ENCODE measurements at places on chromosomes 2 and 18.
A peak's percentile ranks its signal among the peaks of the same experiment; 100 is the strongest.

DNA sequence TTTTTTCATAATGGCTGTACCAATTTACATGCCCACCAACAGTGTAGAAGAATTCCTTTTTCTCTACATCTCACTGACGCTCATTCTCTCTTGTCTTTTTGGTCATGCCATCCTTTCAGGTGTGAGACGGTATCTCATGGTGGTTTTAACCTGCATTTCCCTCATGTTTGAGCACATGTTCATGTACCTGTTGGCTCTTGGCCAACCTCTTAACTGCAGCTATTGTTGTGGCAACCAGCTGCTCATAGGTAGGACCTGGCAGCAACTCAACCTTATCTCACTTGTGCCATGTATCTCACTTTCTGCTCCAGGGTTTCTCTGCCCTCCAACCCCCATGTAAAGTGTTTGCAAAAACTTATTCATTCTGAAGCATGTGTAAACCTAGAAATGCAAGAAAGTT is 167.5 kb downstream of the UPP2 start:
- DNase-seq: no peak

DNA sequence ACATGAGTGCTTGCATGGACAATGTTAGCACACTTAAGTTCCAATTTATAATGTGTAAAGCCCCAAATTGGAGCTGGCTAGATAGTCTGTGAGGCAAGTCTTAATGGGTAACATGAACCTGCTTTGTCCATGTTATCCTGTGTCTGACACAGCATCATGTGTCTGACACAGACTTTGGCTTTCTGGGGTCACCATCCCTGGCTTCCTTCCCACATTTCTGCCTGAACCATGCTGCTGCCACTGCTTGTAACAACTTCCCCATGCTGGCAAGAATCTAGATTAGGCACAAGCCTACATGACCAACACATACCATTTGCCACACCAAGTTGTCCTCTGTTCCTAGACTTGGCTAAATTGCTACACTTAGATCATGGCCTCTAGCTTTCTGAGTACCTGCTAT is 49.8 kb upstream of the ZBTB7C start:
- no peak for DNase-seq

DNA sequence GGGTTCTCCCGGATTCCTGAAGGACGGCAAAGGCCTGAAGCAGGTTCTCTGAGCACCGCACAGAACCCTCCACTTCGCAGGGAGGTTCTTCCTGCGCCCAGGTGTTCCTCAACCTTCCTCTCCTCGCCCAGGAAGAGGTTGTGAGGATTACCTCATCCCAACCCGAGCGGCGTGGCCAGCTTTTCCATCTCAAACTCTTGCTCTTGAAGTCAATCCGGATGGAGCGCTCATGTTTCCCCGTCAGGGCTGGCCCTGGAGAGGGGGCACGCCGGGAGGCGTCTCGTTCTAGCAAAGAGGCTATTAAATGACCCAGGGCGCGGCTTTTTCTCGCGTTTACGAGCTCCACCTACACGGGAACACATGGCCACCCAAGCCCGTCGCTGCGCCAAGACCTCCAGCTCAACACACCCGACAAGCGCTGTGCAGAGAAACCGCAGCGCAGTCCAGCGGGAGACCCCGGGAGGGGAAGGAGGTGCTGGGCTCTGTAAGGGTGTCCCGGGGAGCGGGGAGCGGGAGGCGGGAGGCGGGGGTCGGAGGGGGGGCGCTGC is 540 bp upstream of the RAB10 start:
- DNase-seq: no peak

DNA sequence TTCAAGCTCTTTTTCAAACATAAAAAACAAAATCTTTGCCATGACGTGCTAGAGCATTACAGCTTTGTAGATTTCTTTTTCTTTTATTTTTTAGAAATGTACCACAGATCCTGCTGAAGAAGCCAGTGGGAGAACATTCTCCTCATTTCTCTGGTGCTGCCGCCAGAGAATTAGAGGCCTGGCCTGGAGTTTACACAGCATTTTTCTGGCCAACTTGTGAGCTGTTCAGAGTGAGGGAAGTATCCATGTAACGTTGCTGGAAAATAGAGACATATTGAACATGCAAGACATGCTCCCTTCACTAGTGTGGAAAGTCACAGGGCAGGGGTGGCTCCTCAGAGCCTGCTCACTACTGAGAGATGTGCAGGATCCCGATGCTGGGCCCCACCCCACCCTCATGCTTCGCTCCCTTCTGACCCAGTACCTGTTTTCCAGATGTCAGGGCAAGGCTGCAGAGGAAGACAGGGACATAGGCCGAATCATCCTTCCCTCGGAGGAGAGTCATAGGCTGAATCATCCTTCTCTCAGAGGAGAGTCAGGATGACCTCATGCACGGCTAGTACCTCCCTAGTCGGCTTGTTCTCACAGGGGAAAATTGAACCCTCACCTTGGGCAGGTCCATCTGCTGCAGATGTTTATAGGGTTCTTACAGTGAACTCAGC is 298.5 kb downstream of the INSIG2 start:
- DNase-seq: peak; percentile 70

- DNase-seq: no peak
These were observed 159.3 kb downstream of the SCG2 start for GRCh38 chr2:223442847-223443246.

DNA sequence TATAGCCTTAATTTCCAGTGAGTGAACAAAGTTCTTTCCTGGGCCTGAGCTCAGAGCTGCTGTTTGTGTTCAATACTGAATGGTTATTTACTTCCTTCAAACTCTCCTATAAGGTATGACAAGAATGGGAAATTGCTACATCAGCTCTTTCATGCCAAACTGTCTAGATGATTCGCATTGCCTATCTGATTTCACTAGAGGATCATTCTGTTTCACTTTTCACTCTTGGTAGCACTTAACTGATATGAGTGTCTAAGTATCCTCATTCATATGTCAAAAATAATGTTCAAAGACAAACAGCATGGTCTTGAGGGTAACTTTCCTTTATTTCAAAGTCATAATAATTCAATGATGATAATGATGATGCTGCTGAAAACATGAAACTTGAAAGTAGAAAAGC is 32.9 kb upstream of the SCG2 start:
- no peak for DNase-seq

DNA sequence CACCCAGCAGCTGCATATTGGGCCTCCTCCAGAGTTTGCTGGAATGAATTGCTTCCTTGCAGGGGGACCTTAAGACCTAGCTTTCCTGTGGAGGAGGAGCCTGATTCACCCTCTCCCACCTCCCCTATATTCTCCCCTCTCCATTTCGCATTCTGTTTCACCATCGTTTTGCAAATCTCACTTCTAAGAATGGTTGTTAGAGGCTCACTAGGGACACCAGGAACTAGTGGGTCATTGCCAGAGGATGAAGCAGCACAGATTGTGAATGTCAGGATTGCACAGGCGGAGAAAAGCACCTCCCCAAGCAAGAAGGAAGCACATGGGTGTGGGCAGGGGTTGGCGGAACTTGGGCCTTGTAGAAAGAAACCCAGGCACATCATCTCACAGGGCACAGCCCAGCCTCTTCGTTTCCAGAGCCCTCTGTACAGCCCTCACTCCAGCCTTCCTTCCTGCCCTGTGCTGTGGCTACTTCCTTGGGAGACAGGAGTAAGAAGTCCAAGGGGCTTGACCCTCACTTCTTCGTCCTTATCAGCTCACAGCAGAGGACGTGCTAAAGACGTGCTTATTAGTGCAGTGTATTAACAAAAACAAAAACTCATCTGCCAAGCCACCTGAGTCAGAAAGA is 63.4 kb downstream of the TACR1 start:
- DNase-seq: no peak

GRCh38 chr2:19723021-19723420 is 178.8 kb downstream of the TTC32 start:
- DNase-seq: no peak

DNA sequence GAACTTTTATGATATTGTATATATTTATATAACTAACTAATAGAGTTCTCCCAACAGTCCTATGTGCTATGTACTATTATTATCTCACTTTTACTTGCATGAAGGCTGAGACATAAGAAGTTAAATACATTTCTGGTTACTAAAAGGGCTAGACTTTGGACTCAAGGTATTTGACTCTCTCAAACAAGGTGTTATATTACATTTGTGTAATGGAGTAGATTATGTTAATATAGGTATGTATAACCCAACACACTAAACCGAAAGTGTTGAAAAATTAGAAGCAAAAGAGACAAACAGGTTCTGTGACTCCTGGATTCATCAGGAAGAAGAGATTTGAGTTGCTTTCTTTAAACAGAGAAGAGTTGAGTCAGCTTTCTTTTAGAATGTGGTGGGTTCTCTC is 733.6 kb upstream of the ZEB2 start:
- DNase-seq: no peak

Data from AG08396 (cell line).